NCI-H1105 treated with DMSO at 0.1 percent for 48 hours (cell line): ENCODE measurements at places on chromosomes 11 and 22.
A peak's percentile ranks its signal among the peaks of the same experiment; 100 is the strongest.

GRCh38 chr22:37929390-37929789 is 23.3 kb downstream of the MICALL1 start:
- DNase-seq, result no peak

GRCh38 chr11:134661660-134662059 is 249.6 kb upstream of the B3GAT1 start:
- no peak for DNase-seq

DNA sequence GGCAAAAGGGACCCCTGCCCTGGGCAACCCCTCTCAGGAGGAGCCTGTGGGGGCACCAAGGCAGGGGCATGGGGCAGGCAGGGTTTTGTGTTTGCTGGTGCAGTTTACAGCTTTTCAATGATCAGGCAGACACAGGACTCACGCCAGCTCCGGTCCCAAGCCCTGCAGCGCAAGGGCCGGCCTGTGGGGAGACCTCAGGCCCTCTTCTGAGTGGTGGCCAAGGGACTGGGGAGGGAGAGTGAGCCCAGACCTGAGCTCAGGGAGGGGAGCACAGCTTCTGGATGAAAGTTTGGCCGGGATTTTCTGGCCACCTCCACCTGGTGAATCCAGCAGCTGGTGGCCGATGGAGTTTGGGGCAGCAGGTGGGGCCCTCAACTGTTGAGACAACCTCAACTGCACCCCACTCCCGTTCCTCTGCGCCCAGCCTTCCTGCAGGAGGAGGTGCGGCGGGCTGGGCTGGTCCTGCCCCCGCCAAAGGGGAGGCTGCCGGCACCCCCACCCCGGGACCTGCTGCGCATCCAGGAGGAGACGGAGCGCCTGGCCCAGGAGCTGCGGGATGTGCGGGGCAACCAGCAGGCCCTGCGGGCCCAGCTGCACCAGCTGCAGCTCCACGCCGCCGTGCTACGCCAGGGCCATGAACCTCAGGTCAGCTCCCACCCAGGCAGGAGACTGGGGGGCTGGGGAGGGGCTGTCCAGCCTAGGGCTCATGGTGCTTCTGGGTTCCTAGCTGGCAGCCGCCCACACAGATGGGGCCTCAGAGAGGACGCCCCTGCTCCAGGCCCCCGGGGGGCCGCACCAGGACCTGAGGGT is 3.6 kb downstream of the TCIRG1 start:
- no peak for DNase-seq

DNA sequence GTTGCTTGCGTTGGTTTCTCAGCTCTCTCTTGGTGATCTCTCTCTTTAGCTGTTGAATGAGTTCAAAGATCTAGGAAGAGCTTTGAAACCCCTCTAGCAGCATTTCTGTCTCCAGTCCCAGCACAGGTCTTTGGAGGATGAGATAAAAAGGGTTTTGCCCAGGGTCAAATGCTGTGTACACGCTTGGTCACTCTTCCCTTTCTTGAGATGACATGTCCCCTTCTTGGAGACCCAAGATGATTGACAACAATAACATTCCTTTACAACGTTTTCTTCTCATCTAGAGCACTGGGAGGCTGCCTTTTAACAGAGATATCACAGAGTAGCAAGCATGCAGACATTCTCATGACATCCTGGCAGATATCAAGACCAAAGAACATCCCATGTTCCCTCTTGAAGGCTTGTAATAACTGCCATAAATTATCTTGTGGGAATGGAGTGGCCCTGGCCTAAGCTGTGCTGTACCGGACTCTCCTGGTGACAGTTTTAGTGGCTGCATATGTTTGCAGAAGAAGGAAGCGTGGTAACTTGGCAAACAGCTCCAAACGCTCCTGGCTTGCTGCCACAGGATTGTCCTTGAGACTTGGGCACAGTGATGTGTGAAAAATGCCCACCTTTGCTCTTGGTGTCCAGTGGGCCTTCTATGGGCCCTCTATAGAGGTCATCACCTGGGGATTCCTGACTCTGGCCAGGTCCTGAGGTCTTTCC is 107.8 kb downstream of the PTPRJ start:
- DNase-seq, result peak; percentile 59

GRCh38 chr11:16806791-16807190 is 68.3 kb downstream of the C11orf58 start:
- DNase-seq, result no peak

DNA sequence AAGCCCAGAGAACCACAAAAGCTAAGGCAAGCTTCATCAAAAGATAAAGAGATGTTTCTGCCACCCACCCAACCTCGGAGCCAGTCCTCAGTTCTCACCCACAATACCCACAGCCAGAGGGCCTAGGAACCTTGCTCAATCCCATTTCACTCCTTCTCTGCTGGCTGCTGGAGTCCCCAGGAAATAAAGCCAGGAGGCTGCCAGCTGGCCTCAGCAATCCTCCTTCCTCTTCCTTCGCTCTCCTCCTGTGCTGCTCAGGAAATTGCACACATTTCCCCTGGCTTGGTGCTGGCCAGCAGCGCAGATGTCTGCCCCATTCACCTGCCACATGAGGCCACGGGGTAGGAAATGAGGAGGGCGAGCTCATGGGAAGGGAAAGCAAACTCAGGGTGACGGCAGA is 91.8 kb upstream of the LDLRAD3 start:
- DNase-seq, result no peak

- DNase-seq, result no peak
Observed at GRCh38 chr11:85123752-85124231, 503.4 kb downstream of the DLG2 start.

DNA sequence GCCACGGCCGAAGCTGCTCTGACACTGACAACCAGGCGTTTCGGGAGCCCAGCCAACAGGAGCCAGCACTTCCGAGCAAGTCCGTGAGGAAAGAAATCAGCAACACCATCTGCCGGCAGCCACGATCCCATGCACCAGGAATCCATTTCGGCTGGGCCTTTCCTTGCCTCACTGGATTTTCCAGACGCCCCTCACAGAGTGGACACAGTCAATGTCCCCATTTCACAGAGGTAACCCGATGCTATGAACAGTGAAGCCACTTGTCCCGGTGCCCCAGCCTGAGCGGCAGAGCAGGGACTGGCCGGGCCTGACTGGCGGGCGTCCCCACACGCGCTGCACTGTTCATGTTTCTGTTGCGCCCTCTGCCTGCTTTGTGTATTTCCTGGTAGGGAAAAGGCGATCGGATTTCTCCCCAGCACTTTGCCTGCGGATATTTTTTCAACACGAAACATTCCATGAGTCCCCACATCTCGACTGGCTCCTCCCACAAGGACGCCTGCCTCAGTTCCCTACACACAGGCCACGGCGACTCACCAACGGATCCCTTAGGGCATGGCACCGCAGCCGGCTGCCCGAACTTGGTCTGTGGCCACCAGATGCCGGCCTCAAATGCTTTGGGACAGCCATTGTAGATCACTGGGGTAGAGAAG is 55.3 kb downstream of the TRMU start:
- no peak for DNase-seq

- no peak for DNase-seq
Observed at GRCh38 chr11:96579656-96580055, 189.8 kb downstream of the JRKL start.

DNA sequence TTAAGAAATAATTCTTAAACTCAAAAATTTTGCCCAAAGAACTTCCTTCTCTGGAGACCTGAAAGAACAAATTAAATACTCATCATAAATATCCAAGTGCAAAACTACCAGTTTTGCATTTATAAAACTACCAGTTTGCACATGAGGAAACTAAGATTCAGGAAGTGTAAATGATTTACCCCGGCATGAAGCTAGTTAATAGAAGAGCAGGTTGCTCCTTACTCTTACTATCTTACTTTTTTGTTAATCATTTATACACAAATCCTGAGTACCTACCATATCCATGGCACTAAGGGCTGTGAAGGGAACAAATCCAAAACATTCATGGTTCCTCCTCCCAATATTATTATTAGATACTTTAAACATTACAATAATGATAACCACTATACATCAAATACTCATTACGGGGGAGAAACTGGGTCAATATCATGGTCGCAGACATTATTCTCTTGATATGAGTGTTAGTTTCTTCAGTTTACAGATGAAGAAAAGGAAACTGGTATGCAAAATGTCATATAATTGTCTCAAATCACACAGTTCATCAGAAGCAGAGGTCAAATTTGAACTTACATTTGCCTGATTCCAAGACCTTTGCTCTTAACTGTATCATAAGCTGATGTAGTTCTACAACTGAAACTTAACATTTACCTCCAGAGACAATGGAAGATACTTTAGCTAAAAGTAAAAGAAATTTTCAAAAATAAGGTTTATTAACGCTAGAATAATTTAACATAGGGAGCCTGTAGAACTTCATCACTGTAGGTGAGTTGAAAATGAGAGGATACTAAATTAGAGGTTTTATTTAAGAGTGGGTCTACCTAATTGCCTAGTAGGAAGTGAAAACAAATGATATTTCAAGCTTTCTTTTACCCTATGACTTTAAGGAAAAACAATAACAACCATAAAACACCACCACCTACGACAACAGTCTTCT is 74.5 kb downstream of the FAM76B start:
- DNase-seq, result no peak

GRCh38 chr22:31313366-31314147 is 21.3 kb upstream of the PIK3IP1 start:
- DNase-seq, result peak; percentile 95

GRCh38 chr22:43291381-43291780 is 51.8 kb downstream of the SCUBE1 start:
- DNase-seq, result no peak

DNA sequence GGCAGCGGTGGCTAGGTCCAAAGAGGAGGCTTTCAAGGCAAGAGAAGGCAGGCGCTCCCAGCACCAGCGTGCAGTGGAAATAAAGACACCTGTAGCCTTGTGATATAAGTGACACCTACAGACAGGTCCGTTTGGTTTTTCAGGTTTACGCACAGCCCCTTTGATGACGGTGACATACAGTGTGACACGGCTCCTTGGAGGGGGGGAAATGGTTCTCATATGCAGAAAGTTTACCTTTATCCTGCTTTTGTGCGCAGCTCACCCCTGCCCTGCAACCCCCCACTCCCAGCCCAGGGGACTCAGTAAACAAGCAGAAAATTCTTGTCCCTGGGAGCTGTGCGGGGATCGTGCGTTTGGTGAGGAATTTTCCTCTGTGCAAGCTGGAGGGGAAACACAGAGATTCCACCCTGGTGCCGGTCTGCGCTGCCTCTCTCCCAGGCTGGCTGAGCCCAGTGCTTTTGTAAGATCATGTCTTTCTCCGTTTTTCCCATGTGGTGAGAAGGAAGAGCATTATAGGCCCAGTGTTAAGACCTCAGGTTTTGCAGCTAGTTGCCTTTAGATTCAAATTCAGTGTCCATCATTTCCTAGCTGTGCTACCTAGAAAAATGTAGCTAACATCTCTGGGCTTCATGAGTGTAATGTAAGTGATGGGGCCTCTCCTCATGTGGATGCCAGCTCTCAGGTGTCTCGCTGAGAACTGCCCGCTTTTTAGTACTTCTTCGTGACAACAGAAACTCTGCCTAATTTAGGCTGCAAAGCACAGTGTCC is at the start of gene ELF5:
TSS of gene ELF5 (minus strand) at position 113 of the 768 bp plus-strand sequence. CDS start 8,045 bp downstream, outside the sequence.
- no peak for DNase-seq

DNA sequence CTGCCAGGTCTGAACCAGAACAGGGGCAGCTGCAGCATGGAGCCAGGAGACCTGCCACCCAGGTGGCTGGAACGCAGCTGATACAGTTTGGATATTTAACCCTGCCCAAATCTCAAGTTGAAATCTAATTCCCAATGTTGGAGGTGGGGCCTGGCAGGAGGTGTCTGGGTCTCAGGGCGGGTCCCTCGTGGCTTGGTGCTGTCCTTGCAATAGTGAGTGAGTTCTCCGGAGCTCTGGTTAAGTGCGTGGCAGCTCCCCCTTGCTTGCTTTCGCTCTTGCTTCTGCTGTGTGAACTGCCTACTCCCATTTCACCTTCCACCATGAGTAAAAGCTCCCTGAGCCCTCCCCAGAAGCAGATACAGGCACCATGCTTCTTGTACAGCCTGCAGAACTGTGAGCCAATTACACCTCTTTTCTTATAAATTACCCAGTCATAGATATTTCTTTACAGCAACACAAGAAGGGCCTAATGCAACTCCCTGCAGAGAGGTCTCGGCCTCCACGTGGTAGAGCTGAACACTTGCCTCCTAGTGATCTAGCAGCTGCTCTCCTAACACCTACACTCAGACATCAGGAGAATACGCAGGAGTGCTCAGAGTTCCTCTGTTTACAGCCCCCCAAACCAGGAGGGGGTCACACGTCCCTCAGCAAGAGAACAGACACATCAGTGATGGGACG is 203.7 kb downstream of the CTTN start:
- DNase-seq, result no peak

- DNase-seq, result no peak
Observed at GRCh38 chr11:27902981-27903624, 202.8 kb upstream of the BDNF start.

GRCh38 chr22:37739035-37739434 is 42.2 kb downstream of the TRIOBP start:
- no peak for DNase-seq

GRCh38 chr11:122187373-122188165 is 71.6 kb upstream of the BLID start:
- DNase-seq, result no peak

GRCh38 chr22:19745155-19746101 is 15.2 kb upstream of the TBX1 start:
- DNase-seq, result no peak

GRCh38 chr11:2569731-2570210 is 125.0 kb downstream of the KCNQ1 start:
- DNase-seq, result no peak

DNA sequence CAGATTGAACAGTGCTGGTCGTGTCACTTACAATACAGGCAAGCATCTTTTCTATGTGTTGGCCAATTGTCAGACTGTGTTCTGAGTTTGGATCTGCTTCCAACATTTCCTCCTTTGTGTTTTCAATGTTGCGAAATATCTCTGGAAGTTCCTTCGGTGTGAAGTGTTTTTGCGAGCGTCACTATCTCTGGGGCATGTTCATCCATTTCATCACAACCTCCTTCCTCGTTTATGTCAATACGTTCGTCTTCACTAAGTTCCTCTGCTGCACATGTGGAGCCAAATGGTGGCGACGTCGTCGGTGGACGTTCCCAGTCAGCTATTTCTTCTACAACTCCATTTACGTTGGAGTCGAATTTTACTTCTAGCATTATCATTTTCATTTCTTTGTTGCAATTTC is 100.2 kb upstream of the LMO1 start:
- DNase-seq, result no peak

DNA sequence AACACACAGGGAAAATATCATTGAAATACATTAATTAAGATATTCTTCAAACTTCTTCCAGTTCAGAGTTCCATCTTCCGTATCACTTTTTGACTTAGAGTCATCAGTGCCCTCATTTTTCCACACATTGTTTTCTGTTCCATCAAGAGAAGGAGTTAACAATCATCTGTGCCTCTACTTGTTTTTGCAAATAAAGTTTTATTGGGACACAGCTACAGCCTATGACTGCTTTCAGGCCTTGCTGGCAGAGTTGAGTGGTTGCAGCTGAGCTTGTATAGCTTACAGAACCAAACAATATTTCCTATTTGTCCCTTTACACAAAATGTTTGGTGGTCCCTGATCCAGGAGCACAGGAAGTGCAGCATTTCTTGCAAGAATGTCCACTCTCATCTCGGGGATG is 51.6 kb downstream of the SGSM1 start:
- DNase-seq, result no peak
